ENCODE measurements at places on chromosomes 13 and 19.

DNA sequence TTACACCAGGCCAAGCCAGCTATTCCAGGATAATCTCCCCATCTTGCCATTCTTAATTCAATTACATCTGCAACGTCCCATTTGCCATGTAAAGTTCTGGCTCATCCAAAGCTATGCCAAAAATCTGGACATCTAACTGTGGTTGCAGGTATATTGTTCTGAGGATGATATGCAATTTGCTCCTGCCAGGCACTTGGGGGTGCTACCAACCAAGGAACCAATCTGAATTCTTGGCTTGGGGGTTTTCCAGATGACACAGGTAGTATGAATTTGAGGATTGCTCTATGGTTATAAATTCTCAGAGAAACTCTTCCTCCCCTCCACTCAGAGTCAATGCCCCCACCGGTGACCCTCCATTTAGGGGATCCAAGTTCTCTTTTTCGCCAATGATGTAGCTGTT is 33.0 kb downstream of the CRYL1 start:
- peak; percentile 23 for DNase-seq

DNA sequence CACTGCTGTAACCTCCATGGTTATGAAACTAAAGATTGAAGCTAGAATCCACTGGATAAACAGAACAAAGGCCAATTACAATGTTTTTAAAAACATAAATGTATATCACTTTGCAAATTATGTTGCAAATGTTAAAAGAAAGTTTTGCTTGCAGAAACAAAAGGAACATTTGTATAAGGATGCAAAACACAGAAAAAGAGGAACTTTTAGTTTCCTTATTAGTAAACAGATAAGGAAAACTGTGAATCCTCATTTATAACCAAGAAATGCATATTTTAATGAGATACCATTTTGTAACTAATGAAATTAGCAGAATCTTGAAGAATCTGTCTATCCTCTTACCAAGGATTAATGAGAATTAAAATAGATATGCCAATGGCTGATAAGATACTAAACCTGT is 32.3 kb downstream of the LPAR6 start:
- DNase-seq, result no peak

- no peak for DNase-seq
Observed at GRCh38 chr13:32720026-32720425, 133.8 kb downstream of the PDS5B start.

DNA sequence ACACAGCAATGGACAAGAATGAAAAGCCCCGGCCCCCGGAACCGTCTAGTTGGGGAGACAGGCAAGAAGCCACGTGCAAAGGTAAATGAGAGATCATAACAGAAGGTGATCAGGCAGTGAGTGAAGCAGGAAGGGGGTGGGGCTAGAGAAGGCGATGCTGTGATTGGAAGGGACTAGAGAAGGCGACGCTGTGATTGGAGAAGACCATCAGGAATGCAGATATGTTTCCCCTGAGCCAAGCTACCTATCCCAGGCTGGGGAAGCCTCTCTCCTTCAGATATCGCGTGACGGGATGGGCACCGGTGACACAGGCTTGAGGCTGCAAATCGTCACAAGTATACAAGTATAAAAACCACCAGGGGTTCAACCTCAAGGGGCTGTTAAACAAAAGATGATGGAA is 21.8 kb downstream of the DCAF15 start:
- DNase-seq, result peak; percentile 47

DNA sequence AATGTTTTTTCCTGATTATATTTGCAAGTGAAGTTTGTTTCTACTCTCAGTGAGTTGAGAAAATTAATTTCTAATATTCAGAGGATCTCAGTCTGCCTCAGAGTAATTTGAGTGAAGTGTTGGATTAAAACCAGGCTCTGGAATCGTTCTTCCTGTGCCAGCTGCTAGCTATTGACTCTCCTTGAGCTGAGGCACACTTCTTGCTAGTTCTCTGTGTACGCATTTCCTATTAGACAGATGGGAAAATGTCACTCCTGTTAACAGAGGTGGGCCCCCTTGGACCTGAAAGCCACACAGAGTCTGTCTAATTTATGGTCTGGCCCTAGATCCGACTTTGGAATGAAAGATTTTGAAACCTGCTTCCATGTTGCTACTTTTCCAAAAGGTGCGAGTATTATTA is 107.6 kb upstream of the RNF113B start:
- DNase-seq, result peak; percentile 59

- peak; percentile 90 for DNase-seq
Observed at GRCh38 chr13:78603240-78603957, at the start of gene POU4F1. POU4F1 (minus strand) TSS chr13:78603552; CDS start chr13:78603326, 226 bp downstream.

DNA sequence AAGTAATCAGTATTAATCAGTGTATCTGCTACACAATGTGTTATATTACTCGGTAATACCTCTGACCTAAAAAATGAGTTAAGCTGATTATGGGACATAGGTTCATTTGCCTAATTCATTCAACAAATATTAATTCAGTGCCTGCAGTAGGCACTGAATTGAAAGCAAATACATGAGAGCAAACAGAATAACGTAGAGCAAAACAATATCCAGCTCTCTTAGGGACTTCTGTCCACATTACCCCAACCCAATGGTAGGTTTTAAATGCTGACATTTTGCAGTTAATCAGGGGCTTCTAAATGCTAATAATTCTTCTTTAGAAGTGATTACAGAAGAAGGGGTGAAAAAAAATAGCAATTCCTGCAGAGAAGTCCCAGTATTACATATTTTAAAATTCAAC is 4.9 kb downstream of the RCBTB2 start:
- DNase-seq, result no peak

DNA sequence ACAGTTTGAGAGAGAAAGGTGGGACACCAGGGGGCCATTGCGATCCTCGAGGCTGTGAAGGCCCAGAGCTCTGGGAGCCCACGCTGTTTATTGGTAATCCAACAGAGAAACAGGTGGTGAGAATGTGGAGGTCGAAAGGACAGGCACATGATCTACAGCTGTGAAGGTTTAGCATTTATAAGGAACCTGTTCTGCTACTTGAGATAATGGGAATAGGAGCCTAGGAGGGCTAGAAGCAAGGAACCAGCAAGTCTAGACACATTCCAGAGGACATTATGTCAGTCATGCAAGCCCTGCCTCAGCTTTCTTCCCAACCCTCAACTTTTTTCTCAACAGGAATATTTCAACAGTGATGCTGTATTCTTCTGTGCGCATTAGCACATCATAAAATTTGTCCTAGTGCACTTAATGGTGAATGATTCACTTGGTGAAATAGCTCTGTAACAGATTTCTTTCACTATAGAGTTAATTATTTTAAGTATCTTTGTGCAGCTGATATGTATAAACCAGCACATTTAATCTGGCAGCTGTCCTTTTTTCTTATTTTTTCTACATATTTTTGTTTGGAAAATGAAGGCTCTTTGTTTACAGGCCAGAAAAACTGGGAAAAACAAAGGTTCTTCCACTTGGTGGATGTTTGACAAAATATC is 25.4 kb downstream of the ZNF90 start:
- DNase-seq, result no peak

DNA sequence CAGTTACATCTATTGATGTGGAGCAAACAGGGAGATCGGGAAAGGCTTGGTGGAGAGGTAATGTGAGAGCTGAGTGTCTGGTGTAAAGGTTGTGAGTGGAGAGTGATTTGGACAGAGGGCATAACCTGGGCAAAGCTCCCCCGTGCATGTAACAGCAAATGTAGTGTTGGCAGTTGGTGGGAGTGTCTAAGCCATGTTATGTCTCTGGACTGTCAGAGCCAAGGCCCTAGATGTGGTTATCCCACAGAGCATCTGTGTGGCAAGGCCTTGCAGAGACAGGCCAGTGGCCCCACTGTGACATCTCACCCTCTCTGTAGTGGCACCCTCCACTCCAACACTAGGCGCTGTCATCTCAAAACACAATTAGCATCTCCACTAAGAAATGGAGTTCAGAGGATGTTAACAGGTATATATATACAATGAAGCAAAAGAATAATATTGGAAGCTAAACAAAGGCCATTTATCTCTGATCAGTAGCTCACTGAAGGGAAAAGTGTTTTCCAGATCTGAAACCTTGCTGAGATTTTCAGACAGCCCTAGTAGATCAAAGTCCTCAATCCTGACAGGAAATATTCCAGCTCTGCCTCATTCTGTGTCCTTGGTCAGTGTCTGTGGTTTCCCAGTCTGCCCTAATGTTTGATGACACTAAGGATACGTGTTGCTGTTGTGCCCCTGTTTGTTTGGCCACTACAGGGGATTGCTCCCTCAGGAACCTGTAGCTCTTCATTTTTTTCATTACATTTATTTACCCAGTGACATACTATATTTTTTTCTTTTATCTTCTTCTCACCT is 20.2 kb downstream of the POLR1D start:
- DNase-seq, result no peak

GRCh38 chr13:79935121-79935520 is 405.8 kb downstream of the SPRY2 start:
- no peak for DNase-seq

- DNase-seq, result no peak
Observed at GRCh38 chr13:52984881-52985363, 43.7 kb upstream of the OLFM4 start.

- DNase-seq, result no peak
Observed at GRCh38 chr13:21817878-21818277, 147.0 kb downstream of the FGF9 start.

DNA sequence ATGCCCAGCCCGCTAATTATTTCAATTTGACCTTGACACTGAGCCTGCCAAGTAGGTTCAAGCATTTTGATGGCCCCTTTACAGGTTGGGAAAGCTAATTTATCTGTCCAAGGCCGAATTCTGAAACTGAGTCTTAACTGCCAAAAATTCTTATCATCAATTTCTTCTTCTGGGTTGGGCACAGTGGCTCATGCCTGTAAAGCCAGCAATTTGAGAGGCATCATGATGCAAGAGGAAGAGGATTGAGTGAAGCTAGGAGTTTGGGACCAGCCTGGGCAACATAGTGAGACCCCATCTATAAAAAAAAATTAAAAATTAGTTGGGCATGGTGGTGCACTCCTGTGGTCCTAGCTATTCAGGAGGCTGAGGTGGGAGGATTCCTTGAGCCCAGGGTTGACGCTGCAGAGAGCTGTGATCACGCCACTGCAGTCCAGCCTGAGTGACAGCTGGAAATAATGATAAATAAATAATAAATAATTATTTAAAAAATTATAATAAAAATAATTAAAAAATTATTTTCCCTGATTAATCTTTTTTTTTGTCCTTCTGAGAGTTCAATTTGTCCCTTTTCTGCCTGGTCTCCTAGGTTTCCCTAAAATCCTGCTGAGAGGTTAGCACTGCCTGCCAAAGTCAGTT is 1.3 kb upstream of the LDLR start:
- peak; percentile 41 for DNase-seq

DNA sequence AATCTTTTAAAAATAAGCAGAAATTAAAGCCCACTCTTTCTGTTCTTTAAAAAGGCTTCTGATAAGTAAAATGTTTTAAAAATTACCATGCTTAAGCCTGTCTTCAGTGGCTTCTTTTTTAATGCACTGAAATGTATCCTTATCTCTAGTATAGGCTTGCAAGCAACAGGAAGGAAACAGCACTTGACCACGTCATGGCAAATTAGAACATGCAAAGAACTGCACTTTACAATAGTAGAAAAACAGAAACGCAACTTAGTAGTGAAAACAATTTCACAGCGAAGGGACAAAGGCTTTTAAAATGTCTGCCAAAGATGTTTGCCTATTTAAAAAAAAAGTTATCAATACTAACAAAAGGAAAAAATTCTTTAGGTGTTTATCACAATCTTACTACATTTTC is 36.3 kb downstream of the ELF1 start:
- no peak for DNase-seq

DNA sequence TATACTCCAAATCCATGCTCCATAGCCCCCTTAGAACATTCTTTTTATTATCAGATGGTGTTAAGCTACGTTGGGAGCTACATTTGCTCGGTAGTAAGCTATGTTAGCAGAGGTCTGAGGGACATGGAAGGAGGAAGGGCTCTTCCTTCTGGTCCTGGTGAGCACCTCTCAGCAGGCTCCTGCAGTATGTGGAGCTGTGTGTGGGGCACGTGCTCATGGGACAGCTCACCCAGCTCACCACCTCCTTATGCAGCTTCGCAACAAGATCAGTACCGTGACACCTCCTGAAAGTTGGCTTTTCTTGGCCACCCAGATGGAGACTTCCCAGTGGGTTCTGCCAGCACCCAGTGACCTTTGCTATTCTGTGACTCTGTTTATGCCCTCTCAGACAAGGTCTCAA is 400.5 kb upstream of the SLC10A2 start:
- DNase-seq, result no peak

DNA sequence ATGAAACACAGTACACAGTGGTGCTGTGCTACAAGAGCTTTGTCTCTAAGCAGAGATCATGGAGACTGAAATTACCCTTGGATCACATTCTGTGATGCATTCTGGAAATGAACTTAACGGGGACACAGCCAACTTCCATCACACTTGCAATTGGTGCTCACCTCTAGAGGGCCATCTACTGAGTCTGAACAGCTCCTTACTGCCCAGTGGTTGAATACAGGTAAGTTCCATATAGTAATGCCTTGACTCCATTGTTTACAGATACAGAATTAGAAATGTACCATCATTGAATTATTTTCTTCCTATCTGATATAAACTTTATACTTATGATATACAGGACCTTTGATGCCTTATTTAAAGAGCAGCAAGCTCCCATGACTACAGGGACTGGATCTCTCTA is 686.4 kb downstream of the PCDH9 start:
- DNase-seq, result no peak

All from eye (tissue), 1 donor.